ENCODE measurements at places on chromosomes 11 and 22.

- peak; percentile 67 for DNase-seq
Measured at GRCh38 chr22:41968601-41969000, 642 bp upstream of the SEPTIN3 start.

- DNase-seq = no peak
Measured at GRCh38 chr11:71332447-71332846, 80.1 kb upstream of the SHANK2 start.

DNA sequence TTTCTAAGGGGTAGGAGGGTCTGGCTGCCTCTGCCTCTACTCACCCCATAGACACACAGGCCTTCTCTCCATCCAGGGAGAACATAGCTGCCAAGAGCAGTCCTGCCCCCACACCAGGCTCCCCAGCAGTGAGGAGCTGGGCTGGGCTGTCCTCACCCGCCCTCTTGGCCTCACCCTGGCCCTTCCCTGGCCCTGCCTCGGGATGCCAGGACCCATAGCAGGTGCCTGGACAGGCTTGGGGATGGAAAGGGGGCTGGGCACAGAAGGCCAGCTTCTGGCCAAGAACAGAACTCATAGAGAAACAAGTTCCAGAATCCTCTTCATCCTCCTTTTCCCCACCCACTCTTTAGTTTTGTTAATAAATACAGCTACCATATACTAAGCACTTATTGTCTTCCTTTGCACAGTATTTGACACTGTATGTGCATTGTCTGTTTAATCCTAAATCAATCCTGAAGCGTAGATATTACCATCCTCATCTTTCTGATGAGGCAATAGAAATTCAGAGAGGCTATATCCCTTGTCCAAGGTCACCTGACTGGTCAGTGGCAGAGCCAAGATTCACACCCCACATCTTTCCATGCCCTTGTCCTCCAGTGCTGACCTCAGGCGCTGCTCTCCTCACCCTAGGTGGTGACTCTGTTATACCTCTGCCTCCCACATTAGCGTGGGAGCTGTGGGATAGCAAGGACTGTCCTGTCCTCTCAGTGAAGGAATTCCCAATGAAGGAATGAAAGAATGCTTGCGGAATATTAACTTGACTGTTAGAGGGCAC is 22.0 kb upstream of the MYOD1 start:
- DNase-seq = no peak

GRCh38 chr11:16211407-16211806 is 144.9 kb downstream of the SOX6 start:
- DNase-seq = no peak

GRCh38 chr11:70410276-70411205 is 12.2 kb downstream of the CTTN start:
- no peak for DNase-seq

DNA sequence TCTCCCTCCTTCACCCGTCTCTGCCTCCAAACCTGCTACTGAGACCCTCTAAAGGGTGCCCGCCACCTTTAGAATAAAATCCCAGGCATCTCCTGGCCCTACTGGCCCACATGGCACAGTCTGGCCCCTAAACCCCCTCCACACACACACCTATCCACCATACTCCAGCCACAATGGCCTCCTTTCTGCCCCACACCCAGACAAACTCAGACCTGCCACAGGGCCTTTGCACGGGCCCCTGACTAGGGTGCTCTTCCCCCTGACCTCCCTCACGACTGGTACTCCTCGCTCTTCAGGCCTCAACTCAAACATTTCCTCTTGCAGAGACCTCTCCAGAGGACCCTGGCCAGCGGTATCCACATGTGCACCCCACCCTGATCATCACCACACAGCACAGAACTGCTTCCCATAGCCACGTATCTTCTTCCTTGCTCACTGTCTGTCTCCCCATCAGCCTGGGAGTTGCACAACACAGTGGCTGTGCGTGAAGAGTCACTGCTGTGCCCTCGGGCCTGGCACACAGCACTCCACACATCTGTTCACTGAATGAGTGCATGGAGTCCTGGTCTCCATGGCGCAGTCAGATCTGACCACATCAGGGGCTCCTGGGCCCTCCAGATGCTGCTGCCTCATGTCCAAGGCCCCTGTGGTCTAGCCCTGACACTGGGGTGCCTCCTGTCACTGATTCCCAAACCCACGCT is 66.2 kb upstream of the TCF20 start:
- no peak for DNase-seq

GRCh38 chr11:128285321-128285720 is 302.0 kb downstream of the ETS1 start:
- DNase-seq = no peak

DNA sequence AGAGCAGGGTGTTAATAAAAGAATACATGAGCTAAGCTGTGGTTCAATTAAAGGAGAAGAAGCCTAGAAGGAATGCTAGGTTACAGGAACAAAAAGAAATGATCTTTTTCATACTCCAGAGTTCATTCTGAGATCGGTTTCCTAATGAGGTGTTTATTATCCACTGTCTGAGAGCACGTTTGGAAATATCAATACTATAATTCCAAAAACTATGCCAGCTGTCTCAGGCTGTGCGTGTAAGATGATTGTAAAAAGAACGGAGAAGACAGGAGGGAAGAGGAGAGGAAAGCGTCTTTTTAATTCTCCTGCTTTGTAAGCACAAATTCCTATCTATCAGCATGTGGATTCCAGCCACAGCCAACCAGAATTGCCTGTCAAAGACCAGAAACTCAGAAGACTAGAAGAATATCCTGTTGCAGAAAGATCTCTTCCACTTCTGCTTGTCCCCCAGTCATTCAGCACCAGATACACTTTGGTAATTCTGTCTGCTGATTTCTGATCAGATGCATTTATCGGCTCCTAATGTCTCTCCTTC is 25.7 kb downstream of the APOL5 start:
- DNase-seq = no peak
